Effector CD8-positive, alpha-beta T cell (primary cell): ENCODE measurements at places on chromosomes 16 and 17.

- no peak for DNase-seq
Observed at GRCh38 chr17:9150446-9151090, 129.3 kb downstream of the NTN1 start.

- no peak for DNase-seq
Observed at GRCh38 chr17:15431196-15431595, 36.2 kb downstream of the CDRT4 start.

DNA sequence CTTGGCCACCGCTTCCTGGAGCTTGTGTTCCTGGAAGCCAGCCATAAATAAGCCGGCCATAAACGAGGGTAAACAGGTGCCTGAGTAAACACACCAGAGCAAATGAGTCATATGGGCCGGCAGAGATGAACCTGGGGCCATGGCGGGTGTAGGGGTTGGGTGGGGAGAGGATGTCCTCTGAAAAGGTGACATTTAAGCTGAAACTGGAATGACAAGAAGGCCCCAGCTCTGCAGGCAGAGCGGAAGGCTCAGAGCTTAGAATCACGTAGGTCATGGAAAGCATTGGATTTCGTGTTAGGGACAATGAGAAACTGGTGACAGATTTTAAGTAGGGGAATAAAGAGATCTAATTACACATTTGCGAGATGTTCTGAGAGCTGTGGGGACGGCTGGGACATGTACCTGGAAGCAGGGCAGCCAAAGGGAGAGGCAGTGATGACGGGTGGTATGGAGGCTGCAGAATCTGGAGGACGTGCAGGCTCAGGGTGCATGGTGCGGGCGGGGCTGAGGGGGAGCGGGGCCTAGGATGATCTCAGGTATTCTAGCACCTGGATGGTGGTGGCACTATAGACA is 8.1 kb upstream of the DNASE1 start:
- DNase-seq, result no peak

DNA sequence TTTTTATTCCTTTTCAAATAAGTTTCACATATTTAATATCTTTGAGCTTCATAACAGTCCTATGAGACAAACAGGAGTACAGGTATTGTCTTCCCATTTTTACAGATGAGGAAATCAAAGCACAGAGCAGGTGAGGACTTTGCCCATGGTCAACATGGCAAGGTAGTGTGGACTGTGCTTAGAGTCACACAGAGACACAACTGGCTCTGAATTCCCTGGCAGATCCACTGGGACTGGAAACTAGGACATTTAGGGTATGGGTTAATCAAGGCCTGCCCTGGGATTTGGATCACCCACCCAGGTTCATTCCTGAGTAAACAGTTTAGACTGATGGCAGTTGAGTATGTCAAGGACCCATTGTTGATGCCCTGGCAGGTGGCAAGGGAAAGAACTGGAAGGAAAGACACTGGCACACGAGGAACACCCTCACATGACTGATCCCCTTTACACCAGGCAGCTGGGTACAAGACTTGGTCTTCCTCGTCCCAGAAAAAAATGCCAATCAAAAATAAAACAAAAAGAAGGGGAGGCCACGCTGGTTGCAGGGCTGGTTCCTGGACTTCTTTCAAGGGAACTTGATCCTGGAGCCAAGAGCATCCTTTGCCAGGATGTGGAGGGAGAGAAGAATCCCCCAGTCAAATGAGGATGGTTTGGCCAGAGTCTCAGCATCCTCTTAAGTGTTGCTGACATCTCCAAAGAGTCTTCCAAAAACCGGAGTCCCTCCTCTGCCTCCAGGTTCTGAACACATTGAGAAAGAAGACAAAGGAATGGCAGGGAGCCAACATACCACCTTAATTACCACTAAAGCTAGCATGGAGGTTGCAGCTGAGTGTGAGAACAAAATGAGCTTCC is 34.9 kb downstream of the CHD9 start:
- no peak for DNase-seq

DNA sequence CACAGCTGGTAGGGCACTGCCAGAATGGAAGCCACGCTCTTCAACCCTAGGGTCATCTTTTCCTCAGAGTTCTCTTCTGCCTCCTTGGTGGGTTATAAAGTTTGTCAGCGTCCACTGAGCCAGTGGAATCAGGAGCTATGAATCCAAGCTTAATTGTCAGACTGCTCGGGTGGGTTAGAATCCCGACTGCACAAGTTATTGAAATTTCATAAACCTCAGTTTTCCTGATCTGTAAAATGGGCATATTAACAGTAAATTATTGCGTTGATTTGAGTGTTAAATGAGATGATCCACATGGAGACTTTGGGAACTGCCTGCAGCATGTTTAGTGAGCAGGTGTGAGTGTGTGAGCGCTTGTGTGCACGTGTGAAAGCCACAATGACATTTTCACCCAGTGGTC is 400.5 kb upstream of the CDH11 start:
- no peak for DNase-seq

GRCh38 chr16:8555400-8555799 is 34.9 kb downstream of the TMEM114 start:
- DNase-seq, result no peak

- no peak for DNase-seq
Observed at GRCh38 chr17:38852771-38853291, 690 bp downstream of the RPL23 start.

GRCh38 chr17:4789701-4789950 is 862 bp downstream of the GLTPD2 start:
- no peak for DNase-seq

GRCh38 chr17:8221663-8222379 is 11.4 kb upstream of the AURKB start:
- peak; percentile 86 for DNase-seq

DNA sequence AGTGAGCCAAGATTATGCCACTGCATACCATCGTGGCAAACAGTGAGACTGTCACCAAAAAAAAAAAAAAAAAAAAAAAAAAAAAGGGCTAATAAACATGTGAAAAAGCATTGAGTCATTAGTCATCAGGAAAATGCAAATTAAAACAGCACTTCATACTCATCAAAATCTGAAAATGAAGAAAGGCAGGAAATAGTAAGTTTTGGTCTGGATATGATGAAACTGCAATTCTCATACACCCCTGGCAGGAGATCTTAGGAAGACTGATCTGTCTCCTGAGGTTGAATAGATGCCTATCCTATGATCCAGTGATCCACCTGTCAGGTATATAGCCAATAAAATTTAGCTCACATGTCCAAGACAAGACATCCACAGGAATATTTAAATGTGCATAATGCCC is 212.7 kb downstream of the CPPED1 start:
- no peak for DNase-seq

- DNase-seq, result no peak
Observed at GRCh38 chr16:15972046-15972868, 22.8 kb downstream of the ABCC1 start.

DNA sequence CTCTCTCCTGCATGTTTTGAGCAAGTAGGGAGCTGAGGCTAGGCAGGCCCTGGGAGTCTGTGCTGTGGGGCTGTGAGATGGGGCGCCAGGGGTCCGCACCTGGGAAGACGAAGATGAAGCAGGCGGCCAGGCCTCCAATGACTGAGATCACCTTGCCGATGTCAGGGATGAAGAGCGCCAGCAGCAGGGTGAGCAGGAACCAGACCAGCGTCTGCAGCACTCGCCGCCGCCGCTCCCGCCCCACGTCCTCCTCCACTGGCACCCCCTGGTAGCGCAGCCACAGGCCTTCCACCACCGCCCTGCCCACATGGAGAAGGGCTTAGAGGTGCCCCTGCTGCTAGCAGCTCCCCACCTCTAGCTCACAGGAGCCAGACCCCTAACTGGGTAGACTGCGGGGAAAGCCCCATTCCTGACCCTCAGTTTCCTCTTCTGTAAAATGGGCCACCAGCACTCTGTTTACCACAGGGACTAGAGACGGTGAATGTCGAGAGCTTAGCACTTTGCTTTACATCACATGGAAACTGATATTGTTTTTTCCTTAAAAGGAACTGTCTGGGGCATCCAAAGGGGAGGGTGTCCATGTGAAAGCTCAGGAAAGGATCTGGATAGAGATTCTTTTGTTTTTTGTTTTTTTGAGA is 13.5 kb downstream of the SLC38A7 start:
- DNase-seq, result no peak

DNA sequence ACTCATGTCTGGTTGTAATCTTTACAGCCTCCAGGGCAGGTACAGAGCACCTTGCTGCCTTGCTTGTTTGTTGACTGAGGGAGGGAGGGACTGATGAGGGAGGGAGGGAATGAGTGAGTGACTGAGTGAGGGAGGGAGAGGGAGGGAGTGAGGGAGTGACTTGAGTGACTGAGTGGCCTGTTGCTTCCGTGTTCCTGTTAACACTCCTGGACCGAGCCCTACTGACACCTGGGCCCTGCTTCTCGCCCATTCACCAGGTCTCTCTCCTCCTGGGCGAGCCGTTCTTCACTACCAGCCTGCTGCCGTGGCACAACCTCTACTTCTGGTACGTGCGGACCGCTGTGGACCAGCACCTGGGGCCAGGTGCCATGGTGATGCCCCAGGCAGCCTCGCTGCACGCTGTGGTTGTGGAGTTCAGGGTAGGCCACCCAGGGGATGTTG is 41.2 kb downstream of the PRMT7 start:
- DNase-seq, result no peak

DNA sequence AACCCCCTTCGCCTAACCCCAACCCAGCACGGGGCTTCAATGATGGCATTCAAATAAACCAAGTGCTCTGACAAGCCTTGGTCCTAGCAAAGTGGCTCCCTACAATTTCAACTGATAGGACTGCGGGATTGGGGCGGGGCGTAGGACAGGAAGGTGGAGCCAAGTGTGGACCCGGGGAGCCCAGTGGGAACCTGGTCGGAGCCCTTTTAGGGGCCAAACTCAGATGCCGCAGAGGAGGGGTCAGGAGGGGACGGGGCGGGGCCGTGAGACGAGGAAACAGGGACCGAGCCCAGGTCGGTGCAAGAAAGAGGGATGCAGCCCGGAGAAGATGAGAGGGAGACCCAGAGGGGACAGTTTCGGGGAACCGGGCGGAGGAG is 13.2 kb upstream of the CDIPT start:
- no peak for DNase-seq

- no peak for DNase-seq
Observed at GRCh38 chr16:49474741-49475140, 101.1 kb downstream of the C16orf78 start.

DNA sequence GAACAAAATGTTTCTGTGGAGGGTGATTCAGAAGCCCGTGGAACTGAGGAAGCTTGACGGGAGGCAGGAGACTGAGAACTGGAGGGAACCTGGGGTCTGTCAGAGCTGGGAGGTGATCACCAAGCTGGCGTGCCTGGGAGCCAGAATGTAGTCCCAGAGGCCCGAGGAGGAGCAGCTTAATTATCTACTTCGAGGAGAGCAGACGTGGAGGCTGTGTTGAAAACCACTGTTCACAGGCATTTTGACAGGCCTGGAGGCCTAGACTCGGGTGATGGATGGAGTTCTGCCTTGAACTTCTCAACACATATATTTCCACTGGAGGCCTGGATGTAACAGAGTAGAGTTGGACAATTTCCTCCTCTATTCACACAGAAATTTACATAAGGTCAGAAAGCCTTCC is 177.7 kb upstream of the SALL1 start:
- no peak for DNase-seq

- DNase-seq, result no peak
Observed at GRCh38 chr17:5809580-5810188, 225.4 kb upstream of the NLRP1 start.

DNA sequence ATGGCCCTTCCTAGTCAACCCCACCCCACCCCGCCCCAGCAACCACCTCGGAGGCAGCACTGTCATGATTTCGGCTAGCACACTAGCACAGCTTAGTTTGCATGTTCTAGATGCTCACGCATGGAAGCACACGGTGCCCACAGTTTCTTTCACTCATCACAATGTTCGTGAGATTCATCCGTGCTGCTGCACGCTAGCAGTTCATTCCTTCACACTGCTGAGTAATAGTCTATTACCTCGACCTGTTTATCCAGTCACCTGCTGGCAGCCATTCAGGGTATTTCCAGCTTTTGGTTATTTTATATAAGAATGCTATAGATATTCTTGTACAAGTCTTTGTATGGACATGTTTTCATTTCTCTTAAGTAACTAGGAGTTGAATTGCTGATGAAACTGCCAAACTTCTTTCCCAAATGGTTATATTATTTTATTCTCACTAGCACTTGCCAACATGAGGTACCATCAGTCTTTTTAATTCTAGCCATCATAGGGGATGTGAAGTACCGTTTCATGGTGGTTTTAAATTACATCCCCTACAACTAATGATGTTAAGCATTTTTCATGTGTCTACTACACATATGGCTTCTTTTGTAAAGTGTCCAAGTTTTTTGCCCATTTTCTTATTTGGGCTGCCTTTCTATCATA is 75.7 kb downstream of the CYTH1 start:
- DNase-seq, result no peak

DNA sequence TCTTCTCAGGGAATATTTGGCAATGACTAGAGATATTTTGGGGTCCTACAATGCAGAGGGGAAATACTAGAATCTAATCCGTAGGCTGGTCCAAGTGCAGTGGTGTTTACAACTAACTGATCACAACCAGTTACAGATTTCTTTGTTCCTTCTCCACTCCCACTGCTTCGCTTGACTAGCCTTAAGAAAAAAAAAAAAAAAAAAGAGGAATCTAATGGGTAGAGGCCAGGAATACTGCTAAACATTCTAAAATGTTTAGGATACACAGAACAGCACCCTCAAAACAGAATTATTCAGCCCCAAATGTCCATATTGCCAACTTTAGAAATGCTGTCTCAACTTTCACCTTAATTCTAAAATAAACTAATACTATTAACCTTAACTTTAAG is 49.0 kb upstream of the SKAP1 start:
- no peak for DNase-seq

DNA sequence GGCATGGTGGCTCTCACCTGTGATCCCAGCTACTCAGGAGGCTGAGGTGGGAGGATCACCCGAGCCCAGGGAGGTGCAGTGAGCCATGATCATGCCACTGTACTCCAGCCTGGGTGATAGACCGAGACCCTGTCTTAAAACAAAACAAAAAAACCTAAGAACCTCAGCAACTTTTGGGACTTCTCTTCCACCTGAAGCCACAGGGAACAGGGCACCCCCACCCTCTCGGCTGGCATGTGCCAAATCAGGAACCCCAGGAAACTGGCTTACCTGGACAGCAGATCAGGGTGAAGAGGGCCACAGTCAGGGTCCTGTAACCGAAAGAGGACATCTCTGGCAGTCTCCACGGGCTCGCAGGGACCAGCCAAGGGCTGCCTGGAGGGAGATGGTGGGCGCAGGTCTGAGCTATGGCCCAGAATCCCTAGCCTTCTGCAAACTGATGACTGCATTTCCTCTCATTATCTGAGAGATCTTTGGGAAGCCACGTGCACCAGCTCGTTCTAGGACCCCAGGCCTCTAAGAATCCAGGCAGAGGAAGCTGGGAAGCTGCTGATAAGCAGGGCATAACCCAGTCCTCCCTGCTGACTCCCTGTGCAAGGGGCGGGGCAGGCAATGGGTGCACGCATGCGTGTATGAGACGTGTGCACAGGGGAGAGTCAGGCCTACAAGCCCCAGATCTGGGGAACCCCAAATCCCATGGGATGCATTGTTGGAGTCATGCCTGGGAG is 8.4 kb downstream of the PRR29 start:
- no peak for DNase-seq

DNA sequence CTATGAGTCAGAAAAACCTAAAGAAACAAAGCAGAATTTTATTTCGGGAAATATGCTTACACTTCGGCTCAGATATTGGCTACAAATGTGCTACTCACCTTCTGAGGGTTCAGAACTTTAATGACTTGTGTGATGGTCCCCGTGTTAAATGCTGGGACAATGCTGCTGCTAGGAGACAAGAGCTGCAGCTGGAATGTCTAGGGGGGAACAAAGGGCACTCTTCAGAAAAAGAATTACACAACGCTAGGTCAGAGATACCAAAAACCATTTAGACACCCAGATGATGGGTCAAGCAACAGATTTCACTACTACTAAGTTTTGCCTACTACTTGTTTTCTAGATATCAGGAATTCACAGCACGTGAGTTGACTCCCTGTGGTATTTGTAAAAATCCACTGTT is 10.0 kb upstream of the PHLPP2 start:
- no peak for DNase-seq
